ENCODE measurements at places on chromosomes 16 and 17.

DNA sequence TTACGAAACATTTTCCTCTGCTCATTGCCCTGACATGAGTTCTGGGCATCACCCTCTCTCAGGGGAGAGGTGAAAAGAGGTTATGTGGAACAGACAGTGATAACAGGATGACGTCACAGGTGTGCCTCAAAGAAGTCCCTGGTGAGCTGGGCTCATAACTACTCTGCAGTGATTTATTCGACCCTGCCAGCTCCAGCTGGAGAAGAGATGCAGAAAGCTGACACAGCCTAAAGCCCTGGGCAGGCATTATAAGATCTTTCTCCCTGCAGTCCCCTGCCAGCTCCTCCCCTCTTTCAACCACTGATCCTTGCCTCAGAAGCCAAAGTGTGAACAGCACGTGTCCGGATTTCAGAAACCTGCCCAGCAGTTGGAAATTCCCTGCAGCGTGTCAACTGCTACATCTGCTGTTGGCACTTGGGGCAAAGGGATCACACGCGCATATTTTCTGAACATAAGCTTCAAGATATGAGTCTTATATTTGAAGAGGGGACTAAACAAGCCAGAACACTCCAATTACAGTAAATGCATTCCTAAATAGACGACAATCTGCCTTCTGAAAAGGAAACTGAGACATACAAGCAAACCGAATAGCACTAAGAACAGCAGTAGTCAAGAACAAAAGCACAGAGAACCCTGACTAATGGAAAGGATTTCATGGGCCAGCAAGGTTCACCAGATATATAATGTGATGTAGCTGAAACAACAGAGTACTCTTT, 80.5 kb downstream of the SMG6 start:
- peak; percentile 32 for DNase-seq

DNA sequence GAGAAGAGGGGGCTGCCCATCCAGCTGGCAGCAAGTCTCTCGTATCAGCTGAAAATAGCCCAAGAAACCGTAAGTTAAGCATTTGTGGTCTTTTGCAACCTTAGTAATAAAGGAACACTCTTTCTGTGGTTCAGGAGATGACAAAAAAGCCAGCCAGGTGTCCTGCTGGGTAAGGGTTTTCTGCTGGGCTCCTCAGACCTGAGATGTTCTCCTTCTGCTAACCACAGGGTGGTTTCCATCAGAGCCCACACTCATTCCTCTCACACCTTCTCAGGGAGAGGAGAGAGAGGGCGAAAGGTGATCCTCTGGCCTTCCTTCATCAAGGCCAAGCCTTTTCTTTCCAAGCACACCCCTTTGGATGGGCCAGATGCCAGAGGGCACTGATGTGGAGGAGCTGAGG, 70.7 kb downstream of the TEX14 start:
- no peak for DNase-seq

DNA sequence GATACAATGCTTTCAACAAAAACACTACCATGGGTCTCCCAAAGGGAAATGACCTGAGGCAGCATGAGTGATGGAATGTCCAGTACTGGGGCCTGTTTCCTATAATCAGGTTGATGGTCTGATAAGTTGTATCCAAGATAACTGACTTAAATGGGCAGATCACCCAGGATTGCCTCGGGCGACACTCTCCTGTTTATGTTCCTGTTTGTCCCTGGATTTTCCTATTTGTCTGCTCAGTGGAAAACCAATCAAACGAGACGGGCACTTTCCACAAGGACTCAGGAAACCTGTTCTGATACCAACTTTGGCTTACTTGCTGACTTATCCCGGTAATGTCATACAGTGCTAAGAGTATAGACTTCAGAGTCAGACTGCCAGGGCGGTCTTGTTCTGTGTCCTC, 27.4 kb downstream of the USP43 start:
- DNase-seq = no peak

GRCh38 chr16:35737076-35737475, 2277.7 kb downstream of the TP53TG3F start:
- DNase-seq = no peak

DNA sequence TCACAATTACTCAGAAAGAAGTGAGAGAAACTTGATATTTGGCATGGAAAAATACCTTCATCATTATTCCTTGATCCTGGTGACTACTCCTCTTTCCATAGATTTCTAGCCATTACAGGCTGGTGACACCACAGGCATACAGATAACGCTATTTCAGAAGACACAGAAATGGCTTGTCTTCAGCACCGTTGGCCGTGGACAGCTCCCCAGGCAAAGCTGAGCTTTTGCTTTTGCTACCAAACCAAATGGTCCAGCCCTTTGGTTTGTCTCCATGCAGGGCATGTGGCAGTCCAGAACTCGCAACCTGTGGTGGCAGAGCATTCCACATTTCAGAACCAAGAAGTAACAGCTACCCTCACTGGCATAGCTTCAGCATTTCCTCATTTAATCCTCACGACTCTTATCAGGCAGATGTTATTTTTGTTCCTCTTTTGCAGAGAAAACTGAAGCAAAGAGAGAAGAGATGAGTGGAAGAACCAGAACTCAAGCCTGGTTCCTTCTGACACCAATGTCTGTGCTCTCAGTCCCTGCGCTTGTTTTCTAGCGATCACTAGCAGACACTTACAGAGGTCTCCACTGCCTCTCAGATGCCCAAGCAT, 55.5 kb downstream of the HS3ST4 start:
- DNase-seq = no peak

DNA sequence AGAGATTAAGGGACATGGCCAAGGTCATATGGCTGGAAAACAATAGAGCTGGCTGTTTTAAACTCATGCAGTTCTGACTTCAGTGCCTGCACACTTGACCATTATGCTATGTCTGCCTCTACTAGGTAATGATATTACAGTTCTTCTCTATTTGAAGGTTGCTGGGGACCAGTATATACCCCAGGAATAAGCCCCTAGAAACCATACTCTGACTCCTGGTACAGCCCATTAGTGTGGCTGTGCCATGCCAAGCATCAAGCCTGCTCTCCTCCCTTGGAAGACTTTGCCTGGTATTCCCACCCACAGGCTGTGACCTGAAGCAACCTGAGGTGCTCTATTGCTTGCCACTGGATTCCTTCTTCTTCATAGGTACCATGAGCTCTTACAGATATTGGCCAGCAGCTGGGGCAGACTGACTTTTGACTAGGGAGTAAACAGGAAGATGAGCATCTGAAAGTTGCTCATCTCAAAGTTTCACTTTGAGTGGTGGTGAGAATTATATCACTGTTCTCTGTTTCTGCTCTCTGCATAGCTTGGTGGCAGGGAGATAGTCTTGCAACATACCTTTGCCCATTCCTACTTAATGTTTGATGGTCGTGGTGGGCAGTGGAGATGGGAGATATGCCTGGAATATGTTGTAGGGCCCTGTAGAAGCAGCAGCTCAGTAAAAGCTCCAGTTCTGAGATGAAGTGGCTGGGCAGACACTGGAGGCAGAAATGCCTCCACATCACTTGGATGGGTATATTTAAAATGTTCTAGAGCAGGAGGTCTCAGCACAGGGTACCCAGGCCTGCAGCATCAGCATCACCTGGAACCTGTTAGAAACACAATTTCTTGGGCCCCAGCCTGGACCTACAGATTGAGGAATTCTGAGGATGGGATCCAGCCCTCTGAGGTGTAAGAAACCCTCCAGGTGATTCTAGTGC, 274.7 kb downstream of the HS3ST4 start:
- DNase-seq = no peak

DNA sequence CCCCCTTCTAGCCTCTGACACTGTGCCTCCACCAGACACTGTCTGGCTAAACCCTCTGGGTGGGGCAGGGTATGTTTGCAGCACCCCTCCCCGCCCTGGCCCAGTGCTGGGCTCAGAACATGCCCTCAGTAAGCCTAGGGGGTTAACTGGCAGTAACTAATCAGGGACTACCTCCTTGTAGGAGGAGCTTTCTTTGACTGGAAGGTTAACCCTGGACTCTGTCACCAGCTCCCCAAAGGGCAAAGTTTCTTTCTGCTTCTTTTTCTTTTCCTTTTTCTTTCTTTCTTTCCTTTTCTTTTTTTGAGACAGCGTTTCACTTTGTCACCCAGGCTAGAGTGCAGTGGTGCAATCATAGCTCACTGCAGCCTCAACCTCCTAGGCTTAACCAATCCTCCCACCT, 76.8 kb downstream of the PLXDC1 start:
- DNase-seq = no peak

DNA sequence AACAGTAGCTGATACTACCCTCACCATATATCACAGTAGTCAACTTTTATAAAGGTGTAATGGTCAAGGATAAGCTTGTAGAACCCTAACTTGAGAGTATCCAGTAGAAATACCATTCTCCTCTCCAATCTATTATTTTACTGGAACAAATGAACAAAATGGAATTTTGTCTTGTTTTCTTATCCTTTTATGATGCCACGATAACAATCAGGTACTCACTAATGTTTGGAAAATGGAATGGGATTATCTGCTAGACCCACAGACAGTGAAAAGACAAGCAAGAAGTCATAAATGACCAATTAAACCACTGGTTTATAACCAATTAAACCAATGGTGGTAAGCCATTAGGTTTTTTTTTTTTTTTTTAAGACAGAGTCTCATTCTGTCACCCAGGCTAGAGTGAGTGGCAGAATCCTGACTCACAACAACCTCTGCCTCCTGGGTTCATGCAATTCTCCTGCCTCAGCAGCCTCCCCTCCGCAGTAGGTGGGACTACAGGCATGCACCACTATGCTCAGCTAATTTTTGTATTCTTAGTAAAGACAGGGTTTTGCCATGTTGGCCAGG, 10.4 kb downstream of the GPATCH8 start:
- DNase-seq = no peak

- DNase-seq = no peak
Measured at GRCh38 chr17:50660042-50660886, 25.6 kb downstream of the ABCC3 start.

DNA sequence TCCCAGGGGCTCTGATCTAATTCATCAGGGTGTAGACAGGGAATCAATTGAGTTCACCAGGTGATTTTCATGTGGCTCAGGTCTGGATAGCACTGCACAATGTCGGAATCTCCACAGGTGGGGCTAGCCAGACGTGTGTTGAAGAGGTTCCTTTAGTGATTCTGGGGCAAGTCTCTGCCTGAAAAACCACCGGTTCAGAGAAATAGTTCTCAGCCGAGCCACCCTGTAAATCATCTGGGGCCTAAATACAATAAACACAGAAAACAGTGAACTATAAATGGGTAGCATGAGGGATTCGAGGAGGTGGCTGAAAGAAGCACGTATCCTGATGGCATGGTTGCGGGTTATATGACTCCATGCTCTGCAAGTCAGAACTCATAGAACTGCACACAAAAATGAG, 21.3 kb downstream of the ASPA start:
- DNase-seq = no peak

DNA sequence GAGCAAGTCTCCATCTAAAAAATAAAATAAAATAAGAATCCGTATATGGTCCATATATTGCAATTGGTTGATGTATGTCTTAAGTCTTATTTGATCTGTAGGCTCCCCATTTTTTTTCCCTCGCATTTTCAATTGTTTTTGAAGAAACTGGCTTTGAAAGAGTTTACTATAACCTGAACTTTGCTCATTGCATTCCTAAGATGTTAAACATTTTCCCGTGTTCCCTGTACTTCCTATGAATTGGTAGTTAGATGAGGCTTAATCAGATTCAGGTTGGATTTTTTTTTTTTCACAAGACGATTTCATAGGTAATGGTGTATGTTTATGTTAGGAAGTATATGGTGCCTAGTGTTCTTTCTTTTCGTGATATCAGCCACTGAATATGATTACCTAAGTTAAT, 3.3 kb downstream of the LRRC36 start:
- no peak for DNase-seq

- DNase-seq = no peak
Measured at GRCh38 chr16:86347916-86348555, 162.3 kb upstream of the FOXF1 start.

DNA sequence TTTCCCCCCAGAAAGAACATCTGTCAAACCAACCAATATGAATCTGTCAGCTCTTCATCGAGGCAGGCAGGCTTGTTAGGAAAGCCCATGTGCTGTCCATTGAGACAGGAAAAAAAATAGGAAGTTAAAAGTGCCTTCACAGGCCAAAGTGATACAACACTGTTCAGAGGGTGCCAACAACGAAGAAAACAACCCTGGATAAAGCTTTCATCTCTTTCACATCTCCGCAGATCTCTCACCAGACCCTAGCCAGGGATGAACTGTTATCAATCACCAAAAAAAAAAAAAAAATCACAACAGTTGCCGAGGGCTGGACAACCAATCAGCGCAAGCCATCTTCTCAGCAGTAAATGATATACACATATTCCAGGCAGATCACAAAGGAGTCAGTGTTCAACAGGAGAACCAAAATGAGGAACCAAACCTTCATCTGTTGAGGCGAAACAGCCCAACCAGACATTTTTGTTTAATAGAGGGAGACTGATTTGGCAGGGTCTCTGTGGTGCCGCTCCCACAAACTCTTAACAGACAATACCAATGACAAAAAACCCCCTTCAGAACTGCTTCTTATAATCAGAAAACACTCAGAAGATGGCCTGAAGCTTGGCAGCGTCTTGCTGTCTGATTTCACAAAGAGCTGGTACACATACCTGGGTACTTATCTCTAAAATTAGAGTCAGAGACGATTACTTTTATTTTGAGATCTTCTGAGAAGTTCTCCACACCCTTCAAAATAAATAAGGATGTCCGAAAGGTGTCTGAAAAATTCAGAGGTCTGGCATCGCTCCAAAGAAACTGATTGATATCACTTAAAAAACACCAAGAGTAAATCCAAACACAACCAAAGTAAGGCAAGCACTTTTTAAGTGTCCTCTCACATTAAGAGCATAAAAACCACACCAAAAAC, 1.8 kb downstream of the MAP3K14 start:
- no peak for DNase-seq

DNA sequence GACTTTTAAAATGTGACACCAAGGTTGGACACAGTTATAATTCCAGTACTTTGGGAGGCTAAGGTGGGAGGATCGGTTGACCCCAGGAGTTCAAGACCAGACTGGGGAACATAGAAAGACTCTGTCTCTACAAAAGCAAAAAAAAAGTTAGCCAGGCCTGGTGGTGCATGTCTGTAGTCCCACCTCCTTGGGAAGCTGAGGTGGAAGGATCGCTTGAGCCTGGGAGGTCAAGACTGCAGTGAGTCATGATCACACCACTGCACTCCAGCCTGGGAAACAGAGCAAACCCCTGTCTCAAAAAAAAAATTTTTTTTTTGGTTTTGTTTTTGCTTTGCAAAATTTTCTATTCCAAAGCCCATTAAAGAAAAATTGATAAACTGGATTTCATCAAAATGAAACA, 281.4 kb downstream of the BCAS3 start:
- DNase-seq = no peak

DNA sequence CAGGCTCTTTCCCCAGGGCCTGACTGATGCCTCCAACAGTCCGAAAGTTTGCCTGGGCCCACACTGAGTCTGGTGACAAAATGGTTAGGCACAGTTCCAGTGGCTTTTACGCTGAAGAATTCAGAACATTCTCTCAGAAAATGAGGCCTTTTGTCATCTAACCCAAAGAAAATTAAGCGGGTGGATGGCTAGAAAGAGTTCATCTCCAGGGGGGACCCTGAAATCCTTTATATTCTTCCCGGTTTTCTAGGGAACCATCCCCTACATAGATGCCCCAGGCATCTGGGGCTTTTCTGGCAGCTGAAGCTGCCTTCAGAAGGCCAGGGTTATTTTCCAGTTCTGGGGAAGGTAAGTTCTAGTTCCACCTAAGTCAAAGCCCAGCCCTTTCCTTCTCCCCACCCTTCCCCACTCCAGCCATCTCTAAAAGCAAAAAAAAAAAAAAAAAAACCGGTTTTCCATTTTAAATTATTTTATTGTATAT, 2.2 kb downstream of the RASD1 start:
- DNase-seq = no peak

GRCh38 chr17:30812218-30813177, 12.0 kb downstream of the CRLF3 start:
- DNase-seq = peak; percentile 35

GRCh38 chr16:83744441-83744981, 63.3 kb upstream of the HSBP1 start:
- DNase-seq = no peak

Measured in CD4-positive, alpha-beta T cell treated with Interleukin-17A for 4 hours (primary cell).